ENCODE measurements at places on chromosomes 2 and 18.

GRCh38 chr2:102451968-102452367 is 21.1 kb upstream of the SLC9A4 start:
- DNase-seq, result no peak

- no peak for DNase-seq
Measured at GRCh38 chr2:98923244-98923940, 12.6 kb downstream of the CRACDL start.

DNA sequence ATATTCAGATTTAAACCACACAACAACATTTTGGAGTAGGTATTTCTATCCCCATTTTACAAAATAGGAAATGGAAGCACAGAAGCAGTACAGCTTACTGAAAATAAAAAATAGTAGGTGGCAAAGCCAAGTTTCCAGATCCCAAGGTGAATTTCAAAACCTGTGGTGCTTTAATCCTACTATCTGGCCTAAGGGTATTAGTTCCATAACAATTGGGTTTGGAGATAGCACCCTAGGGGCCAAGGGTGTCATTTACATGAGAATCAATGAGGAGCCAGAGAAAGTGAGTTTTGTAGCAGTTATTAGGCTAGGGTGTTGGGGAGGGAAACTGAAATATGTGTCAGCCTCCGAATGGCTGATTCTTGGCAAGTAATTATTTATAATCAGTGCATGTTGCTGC is 24.9 kb downstream of the OSBPL6 start:
- DNase-seq, result no peak

GRCh38 chr2:28407976-28408690 is 15.5 kb downstream of the FOSL2 start:
- DNase-seq, result no peak

GRCh38 chr18:65415098-65415497 is 335.7 kb upstream of the CDH7 start:
- no peak for DNase-seq

DNA sequence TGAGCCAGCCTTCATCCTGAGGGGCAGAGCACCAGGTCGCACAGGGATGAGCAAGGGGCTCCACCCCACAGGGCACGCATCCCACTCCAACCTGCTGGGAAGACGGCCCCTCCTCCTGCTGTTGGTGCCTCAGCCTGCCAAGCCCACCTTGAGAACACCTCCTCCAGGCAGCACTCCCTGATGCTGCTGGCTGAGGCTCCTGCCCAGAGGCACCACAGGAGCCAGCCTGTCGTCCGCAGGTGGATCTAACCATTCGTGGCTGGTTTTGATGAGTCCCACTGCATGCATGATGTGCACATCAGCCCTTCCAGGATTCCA is 58.4 kb downstream of the BIN1 start:
- DNase-seq, result no peak

DNA sequence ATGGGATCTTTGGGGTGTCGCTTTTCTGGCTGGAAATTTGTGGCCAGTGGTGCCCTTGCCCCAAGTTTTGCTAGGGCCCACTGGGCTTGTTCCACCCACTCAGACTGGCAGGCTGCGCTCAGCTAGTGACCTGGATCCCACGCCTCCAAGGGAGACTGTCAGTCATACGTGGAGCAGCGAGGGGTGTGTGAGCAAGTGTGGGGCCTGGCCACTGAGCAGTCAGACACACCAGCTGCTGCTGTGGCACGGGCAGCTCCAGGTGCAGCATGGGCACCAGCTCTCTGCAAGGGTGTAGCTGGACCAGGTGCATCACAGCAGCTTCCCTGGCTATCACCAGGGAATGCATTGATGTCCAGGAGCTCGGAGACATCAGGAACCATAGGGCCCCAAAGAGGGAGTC is 327.0 kb downstream of the NR4A2 start:
- DNase-seq, result no peak

GRCh38 chr18:36706134-36706881 is 122.5 kb downstream of the TPGS2 start:
- no peak for DNase-seq

DNA sequence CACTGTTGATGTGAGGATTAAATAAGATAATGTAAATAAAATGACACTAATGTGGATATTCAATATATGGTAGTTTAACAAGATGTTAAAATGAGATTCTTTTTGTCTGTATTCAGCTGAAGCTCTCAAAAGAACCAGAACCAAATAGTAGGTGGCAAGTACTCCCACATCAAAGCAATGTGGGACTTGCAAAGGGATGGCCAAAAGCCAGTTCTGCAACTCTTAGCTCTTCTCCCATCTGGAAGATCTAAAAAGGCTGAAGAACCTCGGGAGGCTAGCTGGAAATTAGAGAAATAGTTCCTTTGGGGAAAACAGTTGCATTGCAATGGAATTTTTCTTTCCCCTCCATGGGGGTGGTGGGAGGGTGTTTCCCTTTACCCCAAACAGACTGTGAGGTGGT is 48.7 kb downstream of the FBXO48 start:
- no peak for DNase-seq

DNA sequence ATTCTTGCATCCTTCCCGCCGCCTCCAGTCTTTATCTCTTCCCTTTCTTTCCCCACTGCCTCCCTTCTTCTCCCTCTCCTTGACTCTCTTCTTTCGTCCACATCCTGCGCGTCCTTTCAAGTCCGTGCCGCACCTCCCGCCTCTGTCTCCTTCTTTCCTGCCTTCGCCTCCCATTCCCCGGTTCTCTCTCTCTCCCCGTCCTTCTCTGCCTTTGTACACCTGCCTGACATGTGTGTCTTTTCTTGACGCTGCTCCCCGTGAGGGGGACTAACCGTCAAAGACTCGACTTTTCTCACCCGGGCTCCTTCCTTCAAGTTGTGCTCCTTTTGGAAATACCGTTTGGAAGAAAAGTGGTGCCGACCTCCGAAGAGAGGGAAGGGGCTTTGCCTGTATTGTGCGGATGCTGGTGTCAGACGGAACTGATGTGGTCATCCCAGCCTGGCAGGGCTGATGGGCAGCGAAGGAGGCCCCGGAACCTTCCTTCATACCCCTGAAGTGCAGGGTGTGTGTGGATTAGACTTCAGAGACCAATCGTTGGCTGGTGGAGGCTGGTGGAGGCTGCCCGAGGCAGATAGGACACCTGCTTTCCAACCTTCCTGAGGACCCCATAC is 879 bp downstream of the TMEM178A start:
- no peak for DNase-seq

- no peak for DNase-seq
Measured at GRCh38 chr18:2896990-2897389, 50.2 kb downstream of the EMILIN2 start.

GRCh38 chr2:13616616-13617015 is 899.9 kb downstream of the TRIB2 start:
- no peak for DNase-seq

GRCh38 chr2:50395605-50396297 is 636.2 kb downstream of the NRXN1 start:
- DNase-seq, result no peak

DNA sequence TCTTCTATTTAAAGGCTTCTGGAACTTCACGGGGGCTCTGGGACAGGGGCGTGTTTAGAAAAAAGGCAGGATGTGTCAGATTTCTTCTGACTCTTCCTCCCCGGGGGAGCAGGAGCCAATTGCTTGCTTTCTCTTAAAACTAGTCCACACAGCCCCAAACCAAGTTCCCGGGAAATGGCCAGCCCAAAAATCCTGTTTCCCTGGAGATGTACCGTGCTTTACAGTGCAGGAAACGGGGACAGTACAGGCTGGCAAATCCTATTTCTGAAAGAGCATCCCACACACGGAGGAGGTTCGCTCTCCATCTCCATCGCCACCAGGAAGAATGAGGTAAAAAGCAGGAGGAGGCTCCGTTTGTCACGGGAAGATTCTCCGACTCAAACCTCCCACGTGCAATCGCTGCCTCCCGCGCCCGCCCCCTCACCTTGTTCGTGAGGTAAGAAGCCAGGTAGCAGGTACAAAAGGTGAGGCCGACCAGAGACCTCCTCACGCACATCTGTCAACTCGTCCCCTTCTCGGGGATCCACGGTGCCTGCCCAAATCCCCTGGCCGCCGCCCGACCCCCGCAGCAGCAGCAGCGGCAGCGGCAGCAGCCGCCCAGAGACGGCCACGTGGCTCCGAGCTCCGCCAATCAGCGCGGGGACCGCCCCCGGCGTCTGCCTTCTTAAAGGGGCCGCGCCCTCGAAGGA is 15.6 kb upstream of the RIOK3 start:
- peak; percentile 32 for DNase-seq

DNA sequence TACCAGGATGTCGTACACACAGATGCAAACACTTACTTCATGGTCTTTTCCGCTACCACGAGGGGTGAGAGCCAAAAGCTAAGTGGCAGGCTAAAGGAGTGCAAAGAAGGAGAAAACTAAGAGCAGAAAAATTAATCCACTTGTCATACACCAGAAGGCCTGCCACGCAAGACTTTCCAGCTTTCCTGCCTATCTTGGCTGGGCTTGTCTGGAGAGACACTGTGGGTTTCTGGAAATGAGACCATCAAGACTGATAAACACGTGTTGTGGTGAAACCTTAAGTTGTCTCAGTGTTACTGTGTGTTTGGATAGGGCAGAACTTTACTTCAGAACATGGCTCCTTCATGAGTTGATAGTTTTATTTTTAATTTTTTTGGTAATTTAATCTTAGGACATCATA is 175.6 kb downstream of the FMNL2 start:
- no peak for DNase-seq

GRCh38 chr2:37568565-37568964 is 102.9 kb downstream of the CDC42EP3 start:
- no peak for DNase-seq

DNA sequence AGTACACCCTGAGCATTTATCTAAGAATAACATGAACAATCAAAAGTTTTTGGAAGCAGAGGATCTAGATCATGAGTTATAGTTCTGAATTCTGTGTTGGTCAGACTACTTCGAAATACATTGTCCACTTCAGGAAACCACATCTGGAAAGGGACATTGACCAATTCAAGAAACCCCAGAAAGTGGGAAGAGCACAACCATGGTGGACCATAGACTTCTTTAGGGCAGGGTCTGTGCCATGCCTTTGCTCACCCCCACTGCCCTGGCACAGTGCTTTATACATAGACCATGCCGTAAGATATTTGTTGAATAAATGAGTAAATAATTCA is 44.3 kb upstream of the CYP1B1 start:
- DNase-seq, result no peak

- DNase-seq, result no peak
Measured at GRCh38 chr2:98936353-98937351, 627 bp upstream of the CRACDL start.

GRCh38 chr18:11290786-11291185 is 141.4 kb upstream of the PIEZO2 start:
- no peak for DNase-seq

Data from activated CD8-positive, alpha-beta memory T cell treated with anti-CD3 and anti-CD28 coated beads for 1 hour (primary cell).